Eye (tissue), 1 donor: ENCODE measurements at places on chromosomes 2 and 18.

- DNase-seq: peak; percentile 77
Observed at GRCh38 chr18:10035281-10035991, 121.6 kb downstream of the VAPA start.

- no peak for DNase-seq
Observed at GRCh38 chr2:85917887-85918795, 29.4 kb upstream of the ST3GAL5 start.

GRCh38 chr2:53476834-53477233 lies 290.8 kb upstream of the CHAC2 start:
- DNase-seq: no peak

DNA sequence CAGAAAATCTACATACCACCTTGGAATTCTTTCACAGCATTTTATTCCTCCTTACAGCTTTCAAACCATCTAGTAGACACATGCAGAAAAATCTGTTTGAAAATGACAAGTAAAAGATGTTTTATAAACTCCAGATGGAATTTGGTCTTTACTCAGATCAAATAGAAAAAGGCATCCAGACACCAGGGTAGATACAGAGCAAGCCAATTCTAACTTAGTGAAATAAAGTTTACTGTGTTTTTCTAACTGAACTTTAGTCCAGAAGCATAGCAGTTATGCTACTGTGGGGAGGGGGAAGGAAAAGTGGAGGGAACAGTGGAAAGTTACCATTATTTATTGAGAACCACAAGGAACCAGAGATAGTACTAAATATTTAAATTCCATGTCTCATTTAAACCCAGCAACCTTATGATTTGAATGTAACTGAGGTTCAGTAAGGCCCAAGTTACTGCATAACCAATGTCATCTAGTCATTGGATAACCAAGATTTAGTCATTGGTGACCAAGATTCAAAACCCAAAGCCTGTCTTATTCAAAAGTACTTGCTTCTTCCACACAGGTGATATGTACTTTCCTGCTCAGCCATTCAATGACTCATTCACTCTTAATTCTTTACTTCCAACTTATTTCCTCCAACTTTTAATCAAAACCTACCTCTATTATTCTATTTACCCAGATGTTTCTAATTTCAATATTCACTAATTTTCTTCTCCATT lies 57.7 kb downstream of the RAD51AP2 start:
- no peak for DNase-seq

DNA sequence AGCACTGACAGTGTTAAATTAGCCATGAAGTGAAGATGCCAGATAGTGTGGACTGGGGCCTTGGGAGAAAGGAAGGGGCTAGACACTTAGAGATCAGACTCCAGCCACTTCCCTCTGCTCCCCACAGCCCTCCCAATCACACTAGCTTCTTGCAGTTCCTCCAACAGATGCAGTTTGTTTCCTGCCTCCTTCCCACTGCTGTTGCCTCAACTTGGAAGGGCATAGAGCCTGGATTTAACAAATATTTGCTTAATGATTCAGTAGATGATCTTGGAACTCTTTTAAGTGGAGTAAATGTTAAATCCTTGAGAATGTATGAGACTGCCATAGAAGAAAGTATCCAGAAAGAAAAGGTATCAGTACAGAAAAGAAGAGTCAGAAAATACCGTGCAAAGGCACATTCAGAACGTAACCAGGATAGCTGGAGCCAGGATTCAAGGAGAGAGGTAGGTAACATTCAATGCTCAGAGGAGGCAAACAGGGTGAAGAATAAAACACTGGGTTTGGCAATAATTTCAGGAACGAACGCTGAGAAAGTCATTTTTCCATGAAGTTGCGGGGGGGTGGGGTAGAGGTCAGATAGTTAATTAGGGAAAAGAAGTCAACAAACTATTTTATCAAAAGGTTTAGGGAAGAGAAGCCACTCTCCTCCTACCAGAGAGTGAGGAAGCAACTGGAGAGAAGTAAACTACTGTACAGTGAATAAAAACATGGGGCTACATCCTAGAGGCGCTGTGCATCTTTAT lies 1.3 kb upstream of the BZW1 start:
- peak; percentile 24 for DNase-seq

DNA sequence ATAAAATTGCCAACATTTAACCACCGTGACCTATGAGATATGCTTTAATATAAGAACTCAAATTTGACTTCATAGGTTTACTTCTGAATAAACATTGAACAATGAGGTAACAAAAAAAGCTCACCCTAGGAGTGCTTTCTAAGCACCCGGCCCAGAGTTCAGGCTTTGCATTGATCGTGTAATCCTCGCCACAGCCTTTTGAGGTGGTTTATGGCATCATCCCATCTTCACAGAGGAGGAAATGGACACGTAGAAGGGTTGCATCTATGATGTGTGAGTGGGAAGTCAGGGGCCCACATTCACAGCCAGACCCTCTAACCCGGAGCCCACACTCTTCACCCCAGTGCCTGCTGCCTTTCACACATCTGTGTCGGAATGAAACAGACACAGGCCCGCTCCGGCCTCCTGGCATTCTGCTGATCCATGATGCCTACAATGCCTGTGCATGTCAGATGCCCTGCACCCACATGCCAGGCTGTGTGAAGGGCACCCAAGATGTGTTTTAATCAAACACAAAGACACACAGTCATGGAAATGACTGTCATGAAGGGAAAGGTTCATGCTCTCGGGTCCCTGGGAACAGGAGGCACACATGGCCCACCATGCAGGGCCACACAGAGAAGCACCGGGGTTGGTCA lies 48.6 kb upstream of the RPL31 start:
- DNase-seq: no peak

- peak; percentile 71 for DNase-seq
Observed at GRCh38 chr18:46408334-46408987, 248.6 kb downstream of the LOXHD1 start.

- DNase-seq: no peak
Observed at GRCh38 chr2:69965756-69966445, 4.5 kb upstream of the ASPRV1 start.

GRCh38 chr2:64311191-64311910 lies 142.6 kb upstream of the LGALSL start:
- peak; percentile 36 for DNase-seq
